NCI-H460 (cell line): ENCODE measurements at places on chromosomes 13 and 19.

- no peak for DNase-seq
Observed at GRCh38 chr13:57056601-57057180, 84.0 kb upstream of the PRR20A start.

GRCh38 chr19:883661-884211 lies 9.3 kb downstream of the MED16 start:
- no peak for DNase-seq

DNA sequence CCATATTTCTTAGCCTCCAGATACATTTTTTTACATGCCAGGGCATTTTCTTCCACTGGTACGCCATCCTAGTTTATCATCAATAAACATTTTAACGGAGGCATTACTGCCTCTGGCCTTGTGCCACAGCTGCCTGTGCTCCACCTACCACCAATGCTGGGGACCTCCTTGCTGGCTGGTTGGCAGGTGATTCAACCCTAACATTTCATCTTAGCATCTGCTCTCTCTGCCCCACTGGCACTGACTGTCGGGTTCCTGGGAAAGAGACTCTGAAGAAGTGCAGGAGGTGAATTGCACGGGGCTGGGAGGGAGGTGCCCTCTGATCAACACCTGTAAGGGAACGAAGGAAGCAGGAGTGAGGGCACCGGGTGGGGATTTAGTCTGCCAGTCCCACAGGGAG lies 51.4 kb upstream of the KCTD15 start:
- no peak for DNase-seq

DNA sequence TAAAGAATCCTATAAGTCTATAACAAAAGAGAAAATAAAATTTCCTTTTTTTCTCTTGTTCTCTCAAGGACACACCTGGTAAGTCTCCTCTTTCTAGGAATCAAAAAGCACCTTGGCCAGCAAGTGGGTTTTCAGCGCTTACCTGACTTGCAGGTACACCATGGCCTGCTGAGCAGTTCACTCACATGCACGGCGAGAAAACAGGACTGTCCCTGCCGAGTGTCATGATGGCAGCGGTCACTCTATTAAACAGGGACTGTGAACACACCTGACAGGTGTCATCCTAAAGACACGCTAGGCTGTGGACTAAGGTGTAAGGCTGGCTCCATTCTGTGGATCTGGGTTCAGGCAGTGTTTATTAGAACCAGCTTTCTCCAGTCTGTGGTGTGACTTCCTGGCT lies 170.2 kb downstream of the TEX29 start:
- DNase-seq = no peak

DNA sequence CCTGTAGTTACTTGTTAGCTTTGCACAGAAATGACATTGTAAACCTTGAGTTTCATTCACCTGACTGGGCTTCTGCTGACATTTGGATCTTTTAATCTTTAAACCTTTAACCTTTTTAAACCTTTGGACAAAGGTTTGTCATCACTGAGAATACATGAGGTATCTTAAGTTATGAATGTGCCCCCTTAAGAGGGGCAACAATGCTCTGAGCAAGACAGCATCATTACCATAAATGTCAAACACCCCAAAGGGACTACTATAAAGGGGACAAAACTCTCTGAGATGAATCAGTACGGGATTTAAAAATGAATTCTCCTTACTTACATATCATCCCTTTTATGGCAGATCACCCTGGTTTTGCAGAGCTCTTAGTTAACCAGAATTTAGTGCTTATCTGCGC lies 203.3 kb downstream of the COG6 start:
- no peak for DNase-seq

DNA sequence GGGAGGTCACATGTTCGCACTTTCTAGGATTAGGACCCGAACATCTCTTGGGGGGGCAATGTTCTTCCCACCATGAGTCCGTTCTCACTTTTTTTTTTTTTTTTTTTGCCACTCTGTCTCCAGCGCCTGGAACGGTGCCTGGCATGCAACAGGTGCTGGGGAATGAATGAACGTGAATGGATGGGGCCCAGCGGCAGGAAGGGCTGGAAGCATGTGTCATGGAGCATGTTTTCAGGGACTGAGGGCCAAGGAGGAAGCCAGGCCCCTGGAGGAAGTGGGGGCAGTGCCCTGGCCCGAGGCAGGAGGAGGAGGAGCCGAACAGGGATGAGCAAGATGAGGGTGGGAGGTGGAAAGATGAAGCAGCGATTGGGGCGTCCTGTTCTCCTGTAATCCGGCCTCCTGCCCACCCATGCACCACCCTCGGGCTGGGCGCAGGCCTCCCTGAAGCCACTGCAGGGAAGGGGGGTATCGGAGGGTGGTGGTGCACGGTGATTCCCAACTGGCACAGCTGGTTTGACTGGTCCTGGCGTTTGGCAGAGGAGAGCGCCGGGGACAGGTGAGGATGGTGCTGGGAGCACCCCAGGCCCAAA lies 8.8 kb upstream of the SULT2B1 start:
- no peak for DNase-seq
